ENCODE measurements at places on chromosomes 3 and 15.
A peak's percentile ranks its signal among the peaks of the same experiment; 100 is the strongest.

- no peak for DNase-seq
Observed at GRCh38 chr15:57100136-57100539, 181.7 kb downstream of the TCF12 start.

DNA sequence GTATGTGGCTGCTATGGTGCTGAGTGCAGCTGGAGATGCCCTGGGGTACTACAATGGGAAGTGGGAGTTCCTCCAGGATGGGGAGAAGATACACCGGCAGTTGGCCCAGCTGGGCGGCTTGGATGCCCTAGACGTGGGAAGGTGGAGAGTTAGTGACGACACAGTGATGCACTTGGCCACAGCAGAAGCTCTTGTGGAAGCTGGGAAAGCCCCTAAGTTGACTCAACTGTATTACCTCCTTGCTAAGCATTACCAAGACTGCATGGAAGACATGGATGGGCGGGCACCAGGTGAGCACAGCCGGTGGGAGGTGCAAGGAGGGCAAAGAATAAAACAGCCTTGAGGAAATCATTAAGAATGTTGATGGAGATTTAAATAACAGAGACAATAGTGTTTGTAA lies 2.9 kb downstream of the ADPRH start:
- no peak for DNase-seq

- DNase-seq, result no peak
Observed at GRCh38 chr15:56608993-56609392, 124.3 kb downstream of the ZNF280D start.

GRCh38 chr3:53702776-53703530 lies 143.3 kb downstream of the CHDH start:
- DNase-seq, result no peak

GRCh38 chr3:182124187-182124586 lies 412.5 kb downstream of the SOX2 start:
- no peak for DNase-seq

DNA sequence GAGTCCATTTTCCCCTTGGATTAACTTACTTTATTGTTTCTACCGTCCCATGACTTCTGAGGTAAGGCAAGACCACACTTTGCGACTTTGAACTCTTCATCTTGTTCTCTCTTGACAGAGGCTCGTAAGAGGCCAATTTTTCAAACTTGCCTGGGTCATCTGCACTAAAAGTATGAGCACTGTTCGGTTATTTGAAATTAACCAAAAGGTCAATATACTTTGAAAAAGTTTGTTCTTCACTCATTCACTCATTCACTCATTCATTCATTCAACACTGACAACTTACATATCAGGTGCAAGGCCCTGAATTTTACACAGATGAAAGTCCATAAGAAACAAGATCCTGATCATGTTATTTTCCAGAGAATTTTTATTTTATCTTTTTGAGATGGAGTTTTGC lies 57.9 kb downstream of the ATP1B3 start:
- DNase-seq, result no peak

GRCh38 chr15:55320238-55320550 lies 1.2 kb downstream of the PIGB start:
- DNase-seq, result no peak

GRCh38 chr3:28012830-28013229 lies 228.6 kb upstream of the CMC1 start:
- no peak for DNase-seq

GRCh38 chr3:64685800-64686445 lies 1.9 kb downstream of the ADAMTS9 start:
- peak; percentile 74 for DNase-seq

DNA sequence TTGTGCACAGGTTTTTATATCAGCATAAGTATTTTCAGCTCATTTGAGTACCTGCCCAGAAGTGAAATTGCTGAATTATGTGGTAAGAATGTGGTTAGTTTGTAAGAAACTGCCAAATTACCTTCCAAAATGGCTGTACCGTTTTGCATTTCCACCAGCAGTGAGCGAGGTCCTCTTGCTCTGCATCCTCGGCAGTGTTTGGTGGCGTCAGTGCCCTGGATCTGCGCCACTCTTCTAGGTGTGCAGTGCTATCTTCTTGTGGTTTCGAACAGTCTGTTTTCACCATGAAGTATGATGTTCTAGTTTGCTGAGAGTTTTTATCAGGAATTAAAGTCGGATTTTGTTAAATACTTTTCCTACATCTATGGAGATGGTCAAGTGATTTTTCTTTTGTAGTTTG lies 24.8 kb upstream of the PCSK6 start:
- DNase-seq, result no peak

GRCh38 chr3:113200946-113201345 lies 10.4 kb upstream of the BOC start:
- no peak for DNase-seq

DNA sequence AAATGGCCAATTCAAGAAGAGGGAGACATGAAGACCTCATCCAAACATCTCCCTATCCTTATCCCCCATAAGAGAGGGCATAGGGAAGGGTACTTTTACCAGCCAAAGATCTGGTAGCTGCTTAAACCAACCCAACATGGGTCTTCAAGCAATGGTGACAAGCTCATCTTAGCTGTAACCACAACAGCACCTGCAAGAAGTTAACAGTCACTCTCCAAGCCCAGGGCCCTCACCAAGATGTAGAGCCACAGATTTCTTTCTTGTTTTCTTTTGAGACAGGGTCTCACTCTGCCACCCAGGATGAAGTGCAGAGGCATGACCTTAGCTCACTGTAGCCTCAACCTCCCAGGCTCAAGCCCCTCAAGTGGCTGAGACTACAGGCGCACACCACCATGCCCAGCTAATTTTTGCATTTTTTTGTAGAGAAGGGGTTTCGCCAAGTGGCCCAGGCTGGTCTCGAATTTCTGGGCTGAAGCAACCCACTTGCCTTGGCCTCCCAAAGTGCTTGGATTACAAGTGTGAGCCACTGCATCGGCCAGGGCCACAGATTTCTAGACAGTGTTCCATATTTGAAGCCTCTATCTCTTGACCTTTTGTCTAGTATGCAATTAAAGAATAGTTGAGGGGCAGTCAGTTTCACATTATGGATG lies 57.1 kb downstream of the DHX30 start:
- no peak for DNase-seq

GRCh38 chr15:100879061-100879463 lies 569 bp upstream of the ALDH1A3 start:
- peak; percentile 80 for DNase-seq

DNA sequence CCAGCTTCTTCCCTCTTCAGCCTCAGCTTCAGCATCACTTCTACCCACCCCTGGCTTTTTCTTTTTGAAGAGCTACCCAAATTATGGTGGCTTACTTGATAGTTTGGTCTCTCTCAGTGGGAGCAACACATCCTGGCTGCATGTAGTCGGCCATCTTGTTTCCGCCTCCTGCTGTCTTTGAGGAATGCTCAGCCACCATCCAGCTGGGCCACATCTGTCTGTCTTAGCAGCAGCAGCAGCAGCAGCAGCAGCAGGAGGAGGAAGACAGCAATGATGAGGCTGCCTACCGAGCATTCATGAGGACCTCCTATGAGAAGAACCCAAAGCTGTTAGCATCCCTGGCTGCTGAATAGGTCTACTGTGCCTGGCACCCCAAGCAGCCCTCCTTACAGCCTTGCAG lies 19.7 kb downstream of the IL16 start:
- no peak for DNase-seq

- DNase-seq, result no peak
Observed at GRCh38 chr3:23325466-23326065, 122.4 kb downstream of the UBE2E2 start.

DNA sequence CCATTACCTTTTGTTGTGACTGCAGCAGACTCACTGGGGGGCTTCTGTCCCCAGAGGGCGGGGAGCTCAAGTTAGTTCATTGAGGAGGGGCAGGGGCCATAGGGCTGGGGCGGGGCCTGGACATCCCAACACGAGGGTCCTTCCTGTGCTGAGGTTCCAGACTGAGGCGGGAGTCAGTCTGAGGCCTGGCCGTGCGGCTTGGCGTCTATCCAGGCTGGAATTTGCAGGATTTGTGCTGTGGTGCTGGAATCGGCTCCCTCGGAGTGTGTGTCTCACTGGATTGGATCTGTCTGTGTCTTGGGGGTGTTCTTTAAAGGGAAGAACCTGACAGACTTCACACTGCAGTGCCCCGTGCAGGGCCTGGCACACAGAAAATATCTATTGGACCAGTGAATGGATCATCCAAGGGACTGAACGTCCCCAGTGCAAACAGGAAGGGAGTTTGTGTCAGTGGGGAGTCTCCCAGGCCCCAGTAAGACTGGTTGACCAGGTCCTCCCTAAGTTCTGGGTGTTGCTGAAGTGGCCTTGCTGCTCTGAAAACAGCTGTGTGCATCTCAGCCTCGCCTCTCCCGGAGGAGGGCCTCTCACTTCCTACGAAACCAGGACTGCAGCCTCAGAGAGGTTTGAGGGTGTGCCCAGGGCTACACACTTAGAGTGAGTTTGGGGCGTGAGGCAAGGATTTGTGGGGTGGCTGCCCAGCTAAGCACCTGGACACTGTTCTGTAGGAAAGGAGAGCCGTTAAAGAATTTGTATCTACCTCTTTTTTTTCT lies 26.1 kb downstream of the GOLGA6L2 start:
- DNase-seq, result no peak

- DNase-seq, result no peak
Observed at GRCh38 chr3:105834768-105835167, 34.0 kb downstream of the CBLB start.

DNA sequence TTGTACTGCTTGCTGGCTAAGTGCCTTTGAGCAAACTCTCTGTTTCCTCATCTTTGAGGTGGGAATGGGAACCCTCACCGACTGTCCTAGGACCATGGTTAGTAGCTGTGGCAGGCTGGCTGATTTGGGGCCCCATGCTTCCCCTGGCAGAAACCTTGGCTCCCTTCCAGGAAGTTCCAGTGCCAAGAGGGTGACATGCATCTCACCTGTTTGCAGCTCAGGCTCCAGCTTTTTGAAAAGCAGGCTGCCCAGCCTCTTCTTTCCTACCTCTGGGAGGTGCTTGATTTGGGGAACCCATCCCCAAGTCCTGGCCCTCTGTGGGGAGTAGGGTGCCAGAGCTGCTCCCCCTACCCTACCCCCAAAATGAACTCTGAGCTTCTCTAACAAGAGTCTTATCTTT lies 50.8 kb downstream of the RAB11A start:
- DNase-seq, result no peak

- no peak for DNase-seq
Observed at GRCh38 chr3:32698506-32698905, 13.5 kb downstream of the CNOT10 start.

DNA sequence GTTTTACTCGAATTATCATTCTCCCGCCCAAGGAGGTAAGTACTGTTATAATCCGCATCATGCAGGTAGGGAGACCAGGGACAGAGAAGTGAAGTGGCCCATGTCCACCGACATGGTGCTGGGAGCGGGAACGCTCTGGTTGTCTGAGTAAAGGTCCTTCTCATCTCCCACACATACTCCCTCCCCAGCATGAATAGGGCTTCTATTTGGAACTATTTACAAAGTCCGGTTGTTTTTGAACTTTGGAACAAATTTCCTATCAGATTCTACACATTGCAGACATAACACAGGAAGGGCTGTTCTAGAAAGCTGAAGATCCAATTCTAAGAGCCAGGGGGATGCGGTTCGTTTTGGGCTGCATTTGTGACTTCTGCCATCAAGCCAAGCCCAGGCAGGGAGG lies 94.8 kb upstream of the TLE3 start:
- DNase-seq, result no peak

DNA sequence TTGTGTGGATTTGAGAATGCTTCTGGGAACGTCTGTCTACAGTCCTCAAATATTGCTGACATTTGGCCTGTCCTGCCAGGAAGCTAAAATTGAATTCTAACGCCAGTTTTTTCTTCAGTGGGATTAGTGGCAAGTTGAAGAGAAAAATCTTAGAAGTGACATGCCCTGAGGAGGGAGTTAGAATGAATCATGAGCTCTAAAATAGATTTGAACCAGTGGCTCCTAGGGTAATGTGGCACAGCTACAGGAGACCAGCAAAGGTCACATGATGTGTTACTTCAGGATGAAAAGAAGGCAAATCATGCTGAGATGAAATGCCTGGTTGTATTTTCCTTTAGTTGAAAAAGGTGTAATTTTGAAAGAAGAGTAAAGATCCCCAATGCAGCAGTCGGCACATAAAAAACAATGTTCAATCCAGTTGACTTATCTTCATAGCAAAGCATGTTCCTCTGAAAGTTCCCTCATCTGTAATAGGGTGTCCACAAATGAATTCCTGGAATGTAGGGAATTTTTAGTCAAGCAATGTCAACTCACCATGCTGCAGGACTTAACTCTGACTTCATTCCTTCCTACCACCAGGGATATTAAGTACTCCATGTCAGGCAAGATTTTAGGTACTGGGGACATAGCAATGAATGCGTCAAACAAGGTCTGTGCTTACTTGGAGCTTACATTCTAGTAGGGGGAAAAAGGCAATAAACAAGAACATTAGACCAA lies 171.6 kb downstream of the CADPS start:
- DNase-seq, result no peak
